Choroid plexus epithelial cell (primary cell): ENCODE measurements at places on chromosomes 11 and 22.

- peak; percentile 74 for DNase-seq
Measured at GRCh38 chr11:112652786-112653390, 308.3 kb upstream of the NCAM1 start.

- DNase-seq = no peak
Measured at GRCh38 chr11:113159988-113160807, 154.2 kb upstream of the TTC12 start.

DNA sequence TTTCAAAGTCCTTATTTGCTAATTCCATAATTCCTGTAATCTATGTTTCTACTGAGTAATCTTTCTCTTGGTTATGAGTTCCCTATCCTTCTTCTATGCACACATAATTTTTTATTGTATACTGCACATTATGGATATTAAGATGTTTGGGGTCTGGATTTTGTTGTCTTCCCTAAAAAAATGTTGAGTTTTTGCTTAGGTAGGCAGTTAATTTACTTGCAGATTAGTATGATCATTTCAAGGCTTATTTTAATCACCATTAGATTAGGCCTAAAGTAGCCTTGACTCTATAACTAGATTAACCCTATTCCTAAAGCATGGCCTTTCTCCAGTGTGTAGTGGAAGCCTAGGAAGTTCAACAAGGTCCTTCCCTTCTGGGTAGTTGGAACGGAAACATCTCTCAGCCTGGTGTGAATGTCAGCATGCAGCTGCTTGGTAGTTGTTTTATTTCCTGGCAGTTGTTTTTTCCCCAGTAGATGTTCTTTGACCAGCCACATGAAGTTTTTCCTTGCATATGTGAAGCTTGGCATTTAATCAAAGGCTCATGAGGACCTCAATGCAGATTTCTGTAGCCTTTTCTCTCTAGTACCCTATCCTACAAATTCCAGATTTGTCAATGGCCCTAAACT lies 419.3 kb upstream of the NARS2 start:
- no peak for DNase-seq

DNA sequence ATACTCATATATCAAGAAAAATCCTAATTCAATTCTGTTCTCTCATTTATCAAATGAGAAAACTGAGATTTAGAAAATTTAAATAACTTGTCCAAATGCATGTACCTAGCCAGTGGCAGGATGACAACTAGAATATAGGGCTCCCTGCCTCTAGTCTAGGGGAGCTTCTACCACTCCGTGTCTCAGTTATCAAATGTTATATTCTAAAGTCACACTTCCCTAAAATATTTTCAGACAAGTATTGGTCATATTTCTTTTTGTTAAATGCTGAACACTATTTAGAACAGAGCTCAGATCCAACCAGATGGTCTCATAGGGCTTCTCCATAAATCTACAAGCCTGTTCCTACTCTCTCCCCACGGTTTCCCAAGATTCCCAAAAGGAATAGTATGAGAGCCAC lies 26.3 kb downstream of the KCNJ1 start:
- no peak for DNase-seq

GRCh38 chr22:49255154-49255553 lies 572.5 kb downstream of the BRD1 start:
- no peak for DNase-seq

DNA sequence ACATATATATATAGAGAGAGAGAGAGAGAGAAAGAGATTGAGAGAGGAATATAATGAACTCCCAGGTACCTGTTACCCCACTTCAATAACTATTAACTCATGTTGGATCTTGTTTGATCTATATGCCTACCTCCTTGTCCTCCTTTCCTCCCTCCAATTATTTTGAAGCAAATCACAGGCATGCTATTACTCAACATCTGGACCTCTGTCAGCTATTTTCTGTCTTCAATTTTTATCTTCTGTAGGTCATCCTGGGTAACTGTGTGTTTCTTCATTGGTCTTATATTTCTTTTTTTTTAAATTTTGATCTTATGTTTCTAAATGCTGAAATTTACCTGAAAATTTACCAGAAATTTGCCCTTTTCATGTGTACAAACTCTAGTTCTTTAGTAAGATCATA lies 24.8 kb downstream of the UVRAG start:
- DNase-seq = peak; percentile 22

DNA sequence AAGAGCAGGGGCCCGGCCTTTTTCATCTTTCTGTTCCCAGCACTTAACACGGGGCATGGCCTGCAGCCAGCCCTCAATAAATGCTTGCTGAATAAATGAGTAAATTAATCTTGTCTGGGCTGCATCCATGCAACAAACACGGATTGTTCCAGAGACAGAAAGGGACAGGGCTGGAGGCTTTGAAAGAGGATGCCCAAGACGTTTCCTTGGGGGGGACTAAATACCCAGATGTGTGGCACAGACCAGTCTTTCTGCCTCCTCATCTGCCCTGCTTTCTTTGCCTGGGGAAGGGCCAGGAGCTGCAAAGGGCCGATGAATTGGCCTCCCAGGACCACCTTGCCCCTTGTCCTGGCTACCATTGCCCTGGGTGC lies 40.4 kb downstream of the SHISAL1 start:
- no peak for DNase-seq

GRCh38 chr11:61080526-61080925 lies 21.8 kb upstream of the CD5 start:
- DNase-seq = no peak

GRCh38 chr11:46337626-46338345 lies 9.5 kb upstream of the DGKZ start:
- no peak for DNase-seq

DNA sequence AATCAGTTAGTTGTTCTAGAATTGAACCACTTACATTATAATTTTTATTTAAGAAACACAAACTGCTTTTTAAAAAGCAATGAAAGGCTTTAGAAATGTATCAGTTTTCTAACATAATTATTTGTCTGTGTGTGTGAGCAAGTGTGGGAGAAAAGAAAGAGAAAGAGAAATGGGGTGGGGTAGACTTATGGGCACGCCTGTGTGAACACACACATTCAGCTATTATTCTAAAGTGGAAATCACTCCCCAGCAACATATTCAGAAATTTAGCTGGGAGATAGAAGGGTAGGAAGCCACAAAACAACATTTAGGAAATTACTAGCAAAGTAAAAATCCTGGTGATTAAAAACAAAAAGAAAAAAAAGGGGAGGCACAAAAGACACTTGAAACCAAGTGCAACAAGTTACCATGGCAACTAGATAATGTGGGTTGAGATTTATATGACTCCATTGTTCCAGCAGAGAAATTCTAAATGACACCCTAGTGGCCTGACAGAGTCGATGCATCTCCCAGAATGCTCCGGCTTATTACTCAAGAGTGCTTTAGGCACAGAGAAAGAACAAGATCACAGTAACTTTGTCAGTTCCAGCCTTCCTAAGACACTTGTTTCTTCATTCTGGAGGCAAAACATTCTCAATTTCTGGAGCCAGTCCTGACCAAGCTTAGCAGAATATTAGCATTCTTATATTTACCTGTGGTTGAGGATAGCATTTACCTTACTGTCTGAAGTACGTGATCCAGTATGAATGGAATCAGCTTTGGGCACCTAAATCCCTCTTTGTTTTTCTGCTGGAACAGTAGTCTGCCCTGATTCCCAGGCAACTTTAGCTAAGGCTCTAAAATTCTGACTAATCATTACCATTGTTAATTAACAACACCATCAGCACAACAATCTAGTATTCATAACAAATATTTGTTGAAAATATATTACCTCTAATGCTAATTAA lies 444.4 kb downstream of the DLG2 start:
- DNase-seq = peak; percentile 65

GRCh38 chr11:77213029-77213579 lies 85.1 kb downstream of the MYO7A start:
- DNase-seq = no peak

DNA sequence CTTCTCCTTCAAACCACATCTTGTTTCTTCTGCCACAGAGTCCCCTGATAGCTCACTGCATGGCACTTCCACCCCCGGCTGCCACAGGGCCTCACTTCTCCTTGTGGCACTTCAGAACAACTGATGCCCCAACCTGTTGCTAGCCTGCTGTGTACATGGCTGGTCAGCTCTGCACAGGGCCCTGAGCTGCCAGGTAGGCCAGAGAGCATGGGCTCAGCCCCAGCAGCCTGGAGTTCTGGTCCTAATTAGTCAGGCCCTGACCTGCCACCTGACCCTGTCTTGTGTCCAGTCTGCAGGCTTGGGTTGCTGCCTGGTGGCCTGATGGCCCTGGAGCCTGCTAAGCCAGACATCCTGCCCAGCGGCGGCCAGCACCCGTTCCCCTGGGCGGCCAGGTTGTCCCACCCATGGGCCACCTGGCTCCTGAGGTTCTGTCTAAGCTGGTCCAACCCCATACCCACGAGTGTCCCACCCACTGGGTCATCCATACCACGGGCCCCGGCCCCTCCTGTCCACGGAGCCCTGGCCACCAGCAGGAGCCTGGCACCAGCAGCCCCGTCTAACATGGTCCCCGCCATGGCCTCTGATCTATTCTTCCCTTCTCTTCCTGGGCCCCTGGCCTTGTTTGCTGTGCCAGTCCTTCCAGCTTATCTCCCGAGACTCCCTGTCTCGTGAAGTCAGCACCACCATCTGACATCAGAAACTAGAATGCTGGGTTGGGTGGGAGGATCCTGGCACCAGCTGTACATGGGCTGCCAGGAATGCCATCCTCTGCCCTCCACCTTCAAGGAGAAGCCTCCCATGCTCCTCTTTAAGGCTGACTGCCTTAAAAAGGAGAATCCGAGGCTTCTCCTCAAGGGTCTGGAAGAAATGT lies 3.1 kb upstream of the CERK start:
- DNase-seq = no peak

- peak; percentile 96 for DNase-seq
Measured at GRCh38 chr11:61369372-61370348, 7.5 kb downstream of the TMEM138 start.

DNA sequence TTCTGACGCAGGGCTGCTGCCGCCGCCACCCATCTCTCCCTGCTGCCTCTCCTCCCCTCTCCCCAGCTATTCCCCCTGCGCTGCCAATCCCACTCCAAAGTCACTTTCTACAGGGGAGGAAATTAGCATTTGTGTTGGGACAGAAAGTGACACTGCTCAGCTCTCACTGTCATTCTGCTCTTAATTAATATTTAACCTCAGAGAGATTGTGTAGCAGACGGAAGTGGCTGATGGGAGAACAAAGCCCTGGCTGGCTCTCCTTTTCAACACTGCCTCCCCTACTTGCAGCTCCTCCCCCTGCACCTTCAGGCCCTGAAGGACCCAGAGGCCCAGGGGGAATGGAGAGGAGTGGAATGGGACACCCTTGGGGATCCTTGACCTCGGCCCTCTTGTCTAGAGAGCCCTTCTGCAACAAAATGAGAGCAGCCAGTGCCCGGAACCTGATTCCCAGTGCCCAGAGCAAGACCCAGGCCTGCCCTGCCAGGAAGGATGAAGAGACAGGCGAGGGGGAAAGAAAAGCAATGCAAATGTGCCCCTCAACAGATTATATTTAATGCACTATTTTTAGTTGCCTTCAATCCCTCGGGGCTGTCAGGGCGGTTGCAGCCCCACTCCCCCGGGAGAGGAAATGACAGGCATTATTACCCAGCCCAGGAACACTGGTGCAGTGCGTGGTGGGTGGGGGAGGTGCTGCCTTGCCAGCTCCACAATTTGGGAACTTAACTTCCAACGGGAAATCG lies 14.6 kb upstream of the NRGN start:
- DNase-seq = no peak

GRCh38 chr11:17021511-17021910 lies 7.3 kb upstream of the PLEKHA7 start:
- DNase-seq = no peak

GRCh38 chr11:105073456-105074165 lies 28.5 kb upstream of the CARD16 start:
- DNase-seq = no peak

DNA sequence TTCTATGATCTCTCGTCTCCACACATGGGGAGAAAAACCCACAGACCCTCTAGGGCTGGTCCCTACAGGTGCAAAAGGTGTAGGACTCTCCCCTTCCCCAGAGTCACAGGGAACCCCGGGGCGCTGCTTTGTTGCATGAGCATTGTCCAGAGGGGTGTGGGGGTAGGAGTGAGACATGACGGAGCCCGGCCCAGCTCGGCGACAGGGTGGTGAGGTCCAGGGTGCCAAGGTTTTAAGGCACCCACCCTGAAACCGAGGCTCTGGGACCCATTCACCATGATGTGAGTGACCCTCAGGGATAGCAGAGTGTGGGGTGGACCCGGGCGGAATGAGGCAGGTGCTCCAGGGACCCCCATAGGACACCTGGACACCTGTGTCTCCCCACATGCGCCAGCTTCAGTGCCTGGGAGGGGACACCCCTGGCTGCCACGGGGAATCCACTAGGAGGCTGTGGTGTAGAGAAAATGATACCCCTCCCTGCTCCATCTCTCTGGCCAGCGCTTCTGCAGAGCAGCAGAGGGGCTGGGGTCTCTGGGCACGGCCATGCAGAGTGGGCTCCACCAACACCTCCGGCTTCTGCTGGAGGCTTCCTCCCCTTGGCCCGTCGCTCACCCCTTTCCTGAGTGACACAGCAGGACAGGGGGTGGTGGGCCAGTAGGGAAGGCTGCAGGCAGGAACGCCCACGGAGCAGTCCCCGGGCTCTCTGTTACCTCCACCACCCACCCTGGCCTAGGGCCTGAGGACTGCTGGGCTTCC lies 15.2 kb downstream of the KRTAP5-5 start:
- no peak for DNase-seq

DNA sequence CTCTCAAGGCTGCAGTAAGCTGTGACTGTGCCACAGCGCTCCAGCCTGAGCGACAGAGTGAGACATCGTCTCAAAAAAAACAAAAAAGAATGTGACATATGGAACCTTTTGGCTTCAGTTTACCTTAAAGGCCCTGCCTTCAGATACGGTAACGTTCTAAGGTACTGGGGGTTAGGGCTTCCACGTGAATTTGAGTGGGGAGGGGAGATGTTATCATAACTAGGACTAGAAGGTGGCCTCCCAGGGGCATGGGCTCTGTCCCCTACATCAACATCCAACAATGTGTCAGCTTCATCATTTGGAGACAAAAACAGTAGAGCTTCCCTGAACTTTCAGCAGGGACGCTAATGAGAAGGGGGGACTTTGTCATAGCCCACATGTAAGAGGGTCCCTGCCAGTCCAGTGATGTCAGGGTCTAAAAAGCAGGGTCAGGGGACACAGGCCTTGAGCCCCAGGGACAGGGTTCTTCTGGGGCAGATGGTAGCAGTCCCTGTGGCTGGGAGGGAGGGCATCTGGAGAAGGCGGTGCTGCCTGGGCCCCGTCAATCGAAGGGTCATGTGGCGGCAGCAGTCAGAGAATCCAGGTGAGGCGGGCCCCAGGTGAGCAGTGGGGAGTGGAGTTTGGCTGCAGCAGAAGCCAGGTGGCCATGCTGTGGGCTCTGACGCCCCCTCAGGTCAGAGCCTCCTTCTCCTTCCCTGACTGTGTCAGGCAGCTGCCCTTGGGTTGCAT lies 79.8 kb downstream of the BCR start:
- no peak for DNase-seq

DNA sequence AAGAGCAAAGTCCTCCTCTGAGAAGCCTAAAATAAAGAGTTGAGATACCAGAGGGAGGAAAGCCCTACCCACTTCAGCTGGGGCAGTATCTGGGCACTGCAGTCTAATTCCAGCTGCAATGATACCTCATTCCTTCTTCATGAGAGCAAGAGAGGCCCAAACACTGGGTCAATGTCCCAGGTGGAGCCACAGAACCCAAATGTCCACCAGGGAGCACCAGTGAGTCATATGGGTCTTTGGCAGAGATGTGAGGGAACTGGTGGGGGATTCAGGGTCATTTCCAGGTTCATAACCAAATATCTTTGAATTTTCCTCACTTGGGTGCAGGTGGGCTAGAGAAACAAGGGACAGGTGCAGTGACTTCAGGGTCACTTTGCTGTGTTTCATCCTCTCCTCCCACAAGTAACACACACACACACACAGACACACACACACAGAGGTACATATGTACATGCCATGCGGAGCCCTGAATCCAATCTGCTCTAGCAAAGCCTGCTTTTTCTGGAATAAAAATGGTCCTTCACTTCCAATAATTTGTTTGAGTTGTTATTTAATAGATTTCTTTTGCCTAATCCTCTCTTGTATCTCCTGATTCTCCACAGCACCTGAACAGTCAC lies 585.4 kb downstream of the SOX6 start:
- DNase-seq = peak; percentile 58
